ENCODE measurements at places on chromosomes 1 and 21.

DNA sequence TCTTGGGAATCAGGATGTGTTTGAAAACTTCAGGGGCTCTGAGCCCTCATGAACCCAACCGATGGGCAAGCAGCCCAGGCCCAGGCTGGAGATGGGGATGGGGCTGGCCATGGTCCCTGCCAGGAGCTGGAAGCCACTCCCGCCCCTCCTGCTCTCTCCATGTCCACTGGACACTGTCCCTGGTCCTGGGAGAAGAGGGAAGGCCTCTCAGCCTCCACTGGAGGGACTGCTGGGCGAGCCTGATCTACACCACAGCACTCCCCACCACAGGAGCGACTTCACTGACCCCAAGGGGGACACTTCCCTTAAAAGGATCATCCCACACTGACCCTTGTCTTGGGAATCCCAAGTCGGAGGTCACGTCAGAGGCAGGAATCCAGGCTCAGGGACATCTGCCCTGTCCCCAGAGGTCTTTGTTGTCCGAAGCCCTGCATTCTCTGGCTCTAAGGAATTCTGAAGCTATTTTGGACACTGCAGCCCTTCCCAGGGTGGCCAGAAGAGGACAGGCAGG is 16.9 kb upstream of the COL18A1 start:
- no peak for DNase-seq

DNA sequence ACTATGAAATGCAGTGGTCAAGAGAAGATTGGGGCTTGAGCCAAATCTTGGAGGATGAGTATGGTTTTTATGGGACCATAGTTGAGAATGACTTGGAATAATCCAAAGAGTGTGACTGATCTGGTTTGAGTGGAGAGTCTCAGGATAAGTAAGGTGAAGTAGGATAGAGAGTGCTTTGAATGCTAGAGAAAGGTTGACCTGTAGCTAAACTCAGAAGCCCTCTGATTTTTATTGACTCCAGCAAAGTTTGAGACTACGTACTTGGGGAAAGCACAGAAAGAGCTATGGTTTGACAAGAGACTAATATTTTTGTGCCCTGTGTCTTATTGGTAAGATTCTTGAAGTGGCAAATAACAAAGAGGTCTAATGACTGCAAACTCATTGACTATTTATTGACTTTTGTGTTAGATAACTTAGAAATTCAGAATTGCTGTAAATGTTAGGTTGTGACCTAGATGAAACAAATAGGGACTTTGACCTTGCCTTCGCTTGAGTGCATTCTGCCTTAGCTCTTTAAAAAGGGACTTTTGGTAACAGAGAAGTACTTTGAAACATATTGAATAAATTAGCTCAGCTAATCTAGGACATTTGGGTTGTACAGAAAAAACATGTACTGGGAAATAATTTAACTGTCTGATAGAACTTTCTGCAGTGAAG is 35.1 kb downstream of the UAP1 start:
- no peak for DNase-seq

DNA sequence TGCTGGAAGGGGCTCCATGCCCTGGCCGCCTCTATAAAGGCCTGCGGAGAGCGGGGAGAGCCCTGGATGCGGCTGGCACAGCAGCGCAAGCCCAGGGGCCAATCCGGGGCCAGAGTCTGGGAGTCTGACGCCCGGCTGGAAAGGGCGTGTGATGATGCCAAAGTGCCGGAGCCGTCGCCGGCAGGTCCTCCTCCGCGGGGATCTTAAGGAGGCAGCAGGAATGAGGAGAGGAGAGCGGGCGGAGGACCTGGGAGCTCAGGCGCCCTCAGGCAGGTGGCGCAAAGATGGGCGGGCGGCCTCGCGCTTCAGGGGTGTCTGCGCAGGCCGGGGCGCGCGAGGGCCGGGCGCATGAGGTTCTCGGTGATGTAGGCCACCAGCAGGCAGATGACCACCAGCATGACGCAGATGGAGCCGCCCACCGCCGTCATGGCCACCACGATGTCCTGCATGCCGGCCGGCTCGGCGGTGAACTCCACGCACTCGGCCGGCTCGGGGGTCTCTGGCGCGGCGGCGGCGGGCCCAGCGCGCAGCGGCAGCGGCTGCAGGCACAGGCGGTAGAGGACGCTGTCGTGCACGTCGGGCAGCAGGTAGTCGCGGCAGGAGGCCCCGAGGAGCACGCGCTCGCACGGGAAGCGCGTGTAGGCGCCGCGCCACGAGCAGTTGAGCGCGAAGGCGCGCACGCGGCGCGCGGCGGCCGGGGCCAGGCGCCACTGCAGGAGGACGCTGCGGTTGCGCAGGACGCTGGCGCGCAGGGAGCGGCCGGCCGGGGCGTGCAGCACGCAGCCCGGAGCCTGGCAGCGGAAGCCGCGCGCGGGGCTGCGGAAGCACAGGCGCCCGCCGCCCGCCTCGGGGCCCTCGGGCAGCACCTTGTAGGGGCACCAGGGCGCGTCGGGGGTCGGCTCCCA is 653 bp downstream of the FNDC10 start:
- DNase-seq: peak; percentile 79

GRCh38 chr1:30444850-30445249 is 278.5 kb downstream of the MATN1 start:
- no peak for DNase-seq

GRCh38 chr1:182430263-182431068 is 19.5 kb upstream of the RGSL1 start:
- peak; percentile 90 for DNase-seq

- no peak for DNase-seq
Observed at GRCh38 chr21:38114717-38115333, 142.0 kb upstream of the KCNJ15 start.

- DNase-seq: no peak
Observed at GRCh38 chr1:34915521-34915920, 13.9 kb downstream of the DLGAP3 start.

DNA sequence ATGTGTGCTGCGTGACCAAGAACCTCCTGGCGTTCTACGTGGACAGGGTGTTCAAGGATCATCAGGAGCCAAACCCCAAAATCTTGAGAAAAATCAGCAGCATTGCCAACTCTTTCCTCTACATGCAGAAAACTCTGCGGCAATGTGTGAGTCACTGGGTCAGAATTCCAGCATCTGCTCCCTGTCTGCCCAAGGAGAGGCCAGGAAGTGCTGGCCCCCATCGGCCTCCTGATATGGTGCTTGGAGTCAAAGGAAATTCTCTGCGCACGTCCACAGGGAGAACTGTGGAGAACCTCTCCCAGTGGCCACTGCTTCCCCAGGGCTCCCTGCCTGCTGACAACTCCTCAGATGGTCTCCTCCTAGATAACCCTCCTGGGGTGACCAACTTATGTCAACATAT is 25.6 kb upstream of the IL20 start:
- DNase-seq: no peak

- no peak for DNase-seq
Observed at GRCh38 chr1:46180082-46180616, 3.9 kb upstream of the P3R3URF start.

GRCh38 chr1:160623227-160623633 is 23.6 kb downstream of the SLAMF1 start:
- peak; percentile 58 for DNase-seq

GRCh38 chr1:244548558-244549115 is 87.6 kb downstream of the CATSPERE start:
- DNase-seq: no peak

- no peak for DNase-seq
Observed at GRCh38 chr1:198880397-198880796, 241.6 kb downstream of the PTPRC start.

DNA sequence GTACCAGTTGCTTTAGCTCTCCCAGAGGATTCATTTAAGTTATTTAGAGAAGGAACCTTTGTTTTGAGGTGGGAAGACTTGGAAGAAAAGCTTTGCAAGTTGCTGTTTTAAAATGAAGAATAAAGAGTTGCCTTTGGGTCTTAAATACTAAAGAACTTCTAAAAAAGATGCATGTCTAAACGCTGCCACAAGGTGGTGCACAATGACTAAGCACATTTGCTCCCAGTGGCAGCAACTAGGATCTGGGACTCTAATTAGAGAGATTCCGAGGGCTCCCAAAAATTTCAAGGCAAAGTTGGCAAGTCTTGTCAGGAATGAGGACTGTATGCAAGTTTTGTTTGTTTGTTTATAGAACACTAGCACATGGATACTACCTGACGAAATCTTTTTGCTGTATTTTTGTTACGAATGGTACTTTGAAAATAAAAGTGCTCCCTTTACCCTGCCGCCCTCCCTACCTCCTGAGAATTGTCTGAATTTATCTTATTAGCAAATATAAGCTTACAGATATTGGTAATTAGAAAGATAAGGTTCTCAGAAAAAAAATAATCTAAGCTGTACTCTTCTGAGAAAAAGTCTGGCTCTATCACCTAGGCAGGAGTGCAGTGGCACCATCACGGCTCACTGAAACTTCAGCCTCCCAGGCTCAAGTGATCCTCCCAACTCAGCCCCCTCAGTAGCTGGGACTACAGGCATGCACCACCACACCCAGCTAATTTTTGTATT is 121.8 kb downstream of the HFM1 start:
- peak; percentile 2 for DNase-seq

DNA sequence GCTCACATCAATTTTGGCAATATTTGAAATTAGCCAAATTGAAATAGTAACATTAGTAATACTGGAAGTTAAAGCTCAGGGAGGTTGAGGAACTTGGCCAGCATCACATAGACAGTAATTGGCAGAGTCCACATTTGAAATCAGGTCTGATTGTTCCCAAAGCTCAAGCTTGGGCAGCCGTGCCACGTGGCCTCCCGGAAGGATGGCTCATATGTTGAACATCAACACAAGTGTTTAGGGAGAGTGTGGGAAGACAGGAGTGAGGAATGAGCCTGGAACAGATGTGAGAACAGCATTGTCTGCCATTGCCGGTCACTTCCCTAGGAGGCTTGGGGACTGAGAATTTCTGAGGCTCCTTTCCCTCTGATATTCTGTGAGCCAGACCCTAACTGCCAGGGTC is 40.2 kb upstream of the RBM15 start:
- no peak for DNase-seq

DNA sequence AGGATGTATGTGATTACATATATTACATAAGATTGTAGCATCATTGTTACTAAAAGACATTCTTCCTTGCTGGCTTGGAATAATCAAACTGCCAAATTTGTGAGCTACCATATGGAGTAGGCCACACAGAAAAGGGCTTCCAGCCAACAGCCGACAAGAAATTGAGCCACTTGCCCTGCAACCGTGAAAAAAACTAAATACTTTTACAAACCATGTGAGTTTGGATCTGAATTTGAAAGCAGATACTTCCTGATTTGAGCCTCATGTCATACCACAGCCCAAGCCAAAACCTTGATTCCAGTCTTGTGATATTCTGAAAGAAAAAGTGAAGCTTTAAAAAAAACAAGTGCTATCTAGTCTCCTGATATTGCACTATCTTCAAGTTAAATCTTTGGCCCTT is 55.6 kb upstream of the PRMT6 start:
- no peak for DNase-seq

DNA sequence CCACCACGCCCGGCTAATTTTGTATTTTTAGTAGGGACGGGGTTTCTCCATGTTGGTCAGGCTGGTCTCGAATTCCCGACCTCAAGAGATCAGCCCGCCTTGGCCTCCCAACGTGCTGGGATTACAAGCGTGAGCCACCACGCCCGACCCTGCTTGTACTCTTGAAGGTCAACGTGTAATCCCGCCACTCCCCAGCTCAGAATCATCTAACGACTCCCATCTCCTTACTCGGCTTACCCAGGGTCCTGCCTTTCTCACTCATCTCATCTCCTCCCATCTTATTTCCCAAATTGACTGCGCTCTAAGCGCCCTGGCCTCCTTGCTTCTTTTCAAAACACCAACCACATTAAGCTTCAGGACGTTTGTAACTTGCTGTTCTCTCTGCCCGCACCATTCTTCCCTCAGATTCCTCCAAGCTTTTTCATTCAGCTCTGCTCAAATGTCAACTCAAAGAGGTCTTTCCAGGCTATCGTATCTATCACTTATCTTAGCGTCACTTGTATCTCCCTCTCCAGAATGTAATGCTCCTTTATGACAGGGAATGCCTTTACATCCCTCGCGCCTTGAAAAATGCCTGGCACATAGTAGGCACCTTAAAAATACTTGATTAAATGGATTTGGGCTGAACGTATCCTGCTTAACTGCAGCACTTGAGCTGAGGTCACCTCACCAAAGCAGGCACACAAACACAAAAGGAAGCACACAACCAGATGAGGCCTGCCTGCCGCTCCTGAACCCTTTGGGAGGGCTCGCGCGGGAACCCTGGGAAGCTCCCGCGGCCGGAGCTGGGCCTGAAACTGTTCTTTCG is 1.4 kb upstream of the USP1 start:
- no peak for DNase-seq

- DNase-seq: no peak
Observed at GRCh38 chr21:20944139-20944538, 54.1 kb upstream of the NCAM2 start.

DNA sequence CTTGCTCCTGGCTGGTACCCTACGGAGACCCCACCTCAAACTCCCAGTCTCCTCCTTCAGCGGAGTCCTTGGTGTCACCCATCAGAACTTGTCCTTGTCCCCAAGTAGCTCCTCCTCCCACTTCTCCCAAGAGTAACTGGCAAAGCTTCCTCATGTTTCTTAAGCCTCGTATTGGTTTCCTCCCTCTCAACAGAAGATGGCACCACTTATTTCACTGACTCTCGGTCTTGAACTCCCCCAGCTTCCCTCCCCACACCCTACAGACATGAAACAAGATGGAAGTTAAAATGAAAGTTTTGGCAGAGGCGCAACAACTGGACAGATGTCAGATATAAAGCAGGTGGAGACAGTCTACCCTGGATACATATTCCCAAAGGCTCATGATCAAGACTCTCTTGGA is 13.4 kb downstream of the RAB7B start:
- DNase-seq: no peak

DNA sequence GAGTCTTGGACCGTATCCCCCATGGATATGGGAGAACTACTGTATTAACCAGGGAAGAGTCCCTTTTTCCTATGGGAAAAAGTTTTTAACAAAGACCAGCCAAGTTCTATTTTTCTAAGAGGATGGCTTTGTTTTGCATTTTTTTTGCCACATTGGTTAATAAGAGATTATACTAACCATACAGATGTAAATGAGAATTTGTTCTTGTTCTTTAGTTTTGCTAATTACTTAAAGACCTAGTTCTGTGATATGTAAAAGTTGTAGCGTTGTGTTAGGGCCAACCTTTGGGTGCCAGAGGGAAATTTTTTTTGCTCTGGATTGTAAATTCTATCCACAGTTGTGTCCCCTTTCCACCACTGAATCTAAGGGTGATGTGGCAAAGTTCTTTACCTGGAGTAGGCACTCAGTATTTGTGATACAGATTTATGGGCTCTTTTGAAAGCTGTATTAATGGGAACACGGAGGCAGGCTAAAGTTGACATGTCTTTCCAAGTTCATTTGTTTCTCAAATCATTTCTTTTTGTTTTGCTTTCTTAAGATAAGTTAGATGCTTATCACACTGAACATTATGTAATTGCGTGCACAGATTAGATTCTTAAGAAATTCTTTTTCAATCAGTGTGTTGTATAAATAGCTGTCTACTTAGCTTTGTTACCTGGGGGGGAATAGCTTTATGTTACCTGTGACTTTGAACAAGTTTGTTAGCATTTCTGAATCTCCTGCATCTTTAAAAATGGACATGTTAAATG is 2.9 kb downstream of the SOAT1 start:
- DNase-seq: no peak

DNA sequence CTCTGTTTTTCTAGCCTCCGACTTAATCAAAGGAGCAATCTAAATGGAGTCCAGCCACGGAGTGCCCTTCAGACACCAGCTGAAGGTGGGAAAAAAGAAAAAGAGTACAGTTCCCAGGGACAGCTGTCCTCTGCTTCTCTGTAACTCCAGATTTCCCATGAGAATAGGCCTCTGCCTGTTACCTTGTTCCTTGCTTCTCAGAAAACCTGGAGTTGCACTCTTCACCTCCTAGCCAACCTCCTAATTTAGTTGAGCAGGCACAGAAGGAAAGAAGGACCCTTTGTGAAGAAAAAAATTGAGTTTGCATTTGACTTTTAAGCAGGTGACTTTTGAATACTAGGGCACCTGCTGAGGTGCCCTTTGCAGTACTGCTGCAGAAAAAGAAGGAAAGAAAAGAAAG is 8.3 kb downstream of the BARHL2 start:
- no peak for DNase-seq
